ENCODE measurements at places on chromosomes 7 and 10.

- no peak for DNase-seq
These were observed 1.5 kb downstream of the MKX start for GRCh38 chr10:27743877-27744801.

GRCh38 chr7:116548506-116548905 is 23.7 kb downstream of the CAV1 start:
- no peak for DNase-seq

DNA sequence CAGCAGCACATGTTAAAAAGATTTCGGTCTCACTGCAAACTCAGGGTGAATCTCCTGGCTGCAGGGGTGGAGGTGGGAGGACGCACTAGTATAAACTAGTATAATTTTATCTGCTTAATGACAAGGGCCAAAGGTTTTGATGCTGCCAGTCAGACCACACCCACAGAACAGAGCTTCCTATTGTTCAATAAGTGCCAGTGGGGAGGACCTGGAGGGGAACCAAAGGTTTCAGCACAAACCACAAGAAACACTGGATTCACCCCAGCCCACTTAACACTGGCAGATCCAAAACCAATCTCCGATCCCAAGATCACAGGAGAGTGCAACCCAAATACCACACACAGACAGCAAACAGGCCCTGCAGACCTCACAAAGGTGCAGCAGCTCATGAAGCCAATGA is 6.6 kb downstream of the VOPP1 start:
- DNase-seq: no peak

DNA sequence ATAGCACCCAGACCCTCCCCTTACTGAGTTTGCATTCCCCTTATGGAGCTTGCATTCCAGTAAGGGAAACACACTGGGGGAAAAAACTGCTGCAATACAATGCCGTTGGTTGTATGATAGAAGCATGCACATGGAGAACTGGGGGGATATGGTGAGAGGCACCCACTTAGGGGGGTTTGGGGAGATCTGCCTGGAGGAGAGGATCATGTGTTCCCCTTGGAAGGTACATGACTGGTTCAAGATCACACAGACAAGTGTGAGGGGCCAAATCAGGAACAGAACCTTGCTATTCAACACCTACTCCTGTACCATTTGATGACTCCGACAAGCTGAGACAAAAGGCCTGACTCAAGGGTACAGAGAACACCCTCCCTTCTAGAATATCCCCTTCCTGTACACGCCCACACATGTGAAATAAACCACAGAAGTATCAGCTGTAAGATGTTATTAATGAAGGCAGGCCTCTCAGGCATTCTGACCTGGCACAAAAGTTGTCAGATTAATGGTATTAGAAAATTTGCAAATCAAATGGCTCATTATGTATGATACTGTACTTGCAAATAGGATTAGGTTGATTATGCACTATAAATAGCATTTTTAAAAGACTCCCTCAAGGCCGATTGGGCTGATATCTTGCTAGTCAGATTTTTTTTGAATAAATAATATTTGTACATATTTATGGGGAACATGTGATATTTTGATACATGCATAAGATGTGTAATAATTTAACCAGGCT is 122.2 kb downstream of the NPY start:
- DNase-seq: no peak

DNA sequence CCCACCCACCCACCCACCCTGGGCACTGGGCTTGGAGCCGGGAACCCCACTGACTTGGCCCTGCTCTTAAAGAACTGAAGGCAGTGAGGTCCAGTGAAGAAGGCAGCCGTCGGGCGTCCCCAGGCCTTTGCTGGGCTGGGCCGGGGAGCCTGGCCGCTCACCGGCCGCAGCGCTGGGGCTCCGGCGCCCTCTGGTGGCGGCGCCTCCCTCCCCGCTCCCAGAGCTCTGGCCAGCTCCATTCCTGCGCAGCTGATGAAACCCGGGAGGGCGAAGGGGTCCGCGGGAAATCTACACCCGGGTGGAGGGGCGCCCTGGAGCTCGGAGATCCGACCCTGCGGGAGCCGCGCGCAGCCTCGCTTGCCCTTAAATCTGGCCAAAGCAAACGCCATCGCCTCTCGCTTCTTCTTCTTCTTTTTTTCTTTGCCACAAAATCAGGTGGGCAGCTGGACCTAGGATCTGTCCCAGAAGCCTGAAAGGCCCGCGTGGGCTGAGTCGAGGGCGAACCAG is 1.7 kb upstream of the CXCL12 start:
- peak; percentile 62 for DNase-seq

DNA sequence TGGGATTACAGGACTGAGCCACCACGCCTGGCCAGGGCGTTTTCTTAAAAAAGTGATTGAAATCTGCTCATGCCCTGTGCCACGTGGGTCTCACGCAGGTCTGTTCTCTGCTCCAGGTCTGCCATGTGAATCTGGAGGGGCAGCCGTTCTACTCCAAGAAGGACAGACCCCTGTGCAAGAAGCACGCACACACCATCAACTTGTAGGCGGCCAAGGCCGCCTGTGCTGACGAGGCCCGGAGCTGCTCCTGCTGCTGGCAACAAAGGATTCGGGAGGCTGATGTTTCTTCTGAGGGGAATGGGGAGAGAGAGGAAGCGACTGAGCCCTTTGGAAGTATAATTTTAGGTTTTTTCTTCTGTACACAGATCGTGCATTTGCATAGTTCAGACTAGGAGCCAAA is 23.6 kb upstream of the BMPR1A start:
- DNase-seq: no peak

GRCh38 chr7:127974446-127975035 is 56.7 kb downstream of the LRRC4 start:
- DNase-seq: no peak

DNA sequence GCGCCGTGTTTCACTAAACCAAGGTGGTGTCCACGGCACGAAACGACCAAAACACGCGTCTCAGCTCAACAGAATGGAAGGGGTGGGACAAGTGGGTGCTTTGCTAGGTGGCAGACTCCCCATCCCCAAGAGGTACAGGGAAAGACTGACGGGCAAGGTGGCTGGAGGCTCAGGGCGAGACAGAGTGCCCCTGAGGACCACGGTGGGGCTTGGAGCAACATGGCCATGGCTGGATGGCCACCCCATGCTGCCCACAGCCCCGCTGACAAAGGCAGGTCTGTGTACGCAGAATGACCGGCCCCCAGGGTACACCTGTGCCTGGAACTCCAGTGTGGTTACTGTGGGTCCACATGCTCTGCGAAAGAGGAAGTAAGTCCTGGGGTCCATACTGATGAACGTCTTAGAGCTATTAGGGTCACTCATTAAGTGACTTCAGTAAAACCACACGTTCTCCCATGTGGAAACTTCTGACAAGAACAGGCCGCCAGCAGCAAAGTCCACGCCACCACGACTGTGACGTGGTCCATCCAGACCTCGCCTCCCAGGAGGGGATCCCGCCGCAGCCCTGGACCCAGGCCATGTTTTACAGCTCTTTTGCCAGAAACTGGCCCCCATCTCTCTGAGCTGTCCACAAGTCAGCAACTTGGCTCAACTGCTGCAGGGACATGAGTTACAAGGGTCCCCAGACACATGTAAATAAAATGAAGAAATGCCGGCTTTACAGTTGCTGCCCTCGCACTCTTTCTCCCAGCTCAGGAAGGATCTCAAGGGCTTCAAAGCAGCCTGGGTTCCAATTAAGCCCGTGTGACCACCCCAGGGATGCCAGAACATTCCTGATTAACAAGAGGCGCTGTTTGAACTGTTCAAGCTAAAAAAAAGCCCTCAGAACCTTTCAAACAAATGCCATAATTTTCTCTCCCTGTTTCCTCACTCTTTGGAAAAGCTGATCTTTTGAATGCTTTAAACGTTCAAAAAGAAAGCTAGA is 66.8 kb downstream of the MAD1L1 start:
- no peak for DNase-seq

DNA sequence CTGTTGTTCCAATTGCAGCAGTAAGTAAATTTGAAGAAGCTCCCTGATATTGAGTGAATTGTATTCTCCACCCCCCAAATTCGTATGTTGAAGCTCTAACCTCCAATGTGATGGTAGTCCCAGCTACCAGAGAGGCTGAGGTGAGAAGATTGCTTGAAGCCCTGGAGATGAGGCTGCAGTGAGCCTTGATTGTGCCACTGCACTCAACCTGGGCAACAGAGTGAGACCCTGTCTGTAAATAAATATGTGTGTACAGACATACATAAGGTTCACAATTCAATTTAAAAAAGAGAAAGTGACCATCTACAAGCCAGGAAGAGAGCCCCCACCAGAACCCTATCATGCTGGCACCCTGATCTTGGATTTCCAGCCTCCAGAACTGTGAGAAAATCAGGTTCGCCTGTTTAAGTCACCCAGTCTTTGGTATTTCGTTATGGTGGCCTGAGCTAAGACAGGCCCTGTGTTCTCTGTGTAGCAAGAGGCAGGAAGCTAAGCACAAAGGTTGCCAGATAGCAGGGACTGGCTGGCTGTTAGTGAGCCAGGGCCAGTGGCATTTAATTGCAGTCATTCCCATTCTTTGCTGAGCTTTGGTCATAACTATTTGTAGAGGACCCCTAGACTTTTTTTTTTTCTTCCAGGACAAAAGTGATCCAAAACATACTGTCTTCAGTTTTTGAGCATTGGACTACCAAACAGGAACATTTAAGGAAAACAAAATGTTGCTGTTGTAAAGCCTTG is 45.6 kb downstream of the AUTS2 start:
- no peak for DNase-seq

DNA sequence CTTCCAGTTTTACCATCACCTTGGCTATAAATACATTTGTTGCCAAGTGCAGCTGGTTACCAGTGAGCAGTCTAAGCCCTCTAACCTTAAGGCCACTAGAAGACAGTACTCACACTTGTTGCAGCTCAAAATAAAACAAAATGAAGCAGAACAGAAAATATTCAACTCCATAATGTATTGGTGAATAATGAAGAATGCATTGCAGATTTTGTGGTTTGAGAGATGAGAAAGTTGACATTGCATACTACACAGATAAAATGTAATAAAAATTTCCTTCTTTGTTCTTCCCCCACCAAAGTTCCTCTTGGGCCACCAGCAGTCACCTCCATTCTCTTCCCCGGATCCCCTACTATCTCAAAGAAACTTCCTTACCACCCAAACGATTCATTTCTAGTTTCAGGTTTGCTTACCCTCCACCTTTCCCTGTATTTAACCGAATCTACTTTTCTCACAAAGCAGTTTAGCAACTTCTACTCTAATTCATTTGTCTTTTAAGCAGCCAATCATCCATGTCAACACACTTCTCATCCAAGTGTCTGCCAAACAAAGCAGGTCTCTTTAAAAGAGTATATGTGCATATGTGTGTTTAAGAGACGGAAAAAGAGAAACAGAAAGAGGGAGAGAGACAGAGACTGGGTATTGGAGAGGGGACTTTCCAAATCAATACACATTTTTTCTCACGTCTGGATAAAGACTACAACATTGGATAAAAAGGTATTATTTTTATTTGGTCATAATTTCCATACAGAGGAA is 35.7 kb upstream of the PRPS1L1 start:
- no peak for DNase-seq

DNA sequence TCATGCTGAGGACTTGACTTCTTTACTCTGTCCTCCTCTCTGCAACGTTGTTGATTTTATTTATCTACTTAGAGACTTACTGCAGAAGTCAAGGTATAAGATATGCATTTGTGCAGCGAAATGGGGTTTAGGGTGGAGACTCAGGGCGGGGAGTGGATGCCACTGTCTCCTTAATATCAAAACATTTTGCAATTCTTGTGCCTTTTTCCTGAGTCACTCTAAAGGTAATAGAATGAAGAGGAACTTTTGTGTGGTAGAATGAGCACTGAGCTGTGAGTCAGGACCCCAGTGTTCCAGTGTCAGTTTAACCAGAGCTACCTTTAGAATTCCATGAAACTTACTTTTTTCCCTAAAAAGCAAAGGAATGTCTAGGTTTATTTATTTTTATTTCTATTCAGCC is 78.2 kb downstream of the VTI1A start:
- DNase-seq: no peak

DNA sequence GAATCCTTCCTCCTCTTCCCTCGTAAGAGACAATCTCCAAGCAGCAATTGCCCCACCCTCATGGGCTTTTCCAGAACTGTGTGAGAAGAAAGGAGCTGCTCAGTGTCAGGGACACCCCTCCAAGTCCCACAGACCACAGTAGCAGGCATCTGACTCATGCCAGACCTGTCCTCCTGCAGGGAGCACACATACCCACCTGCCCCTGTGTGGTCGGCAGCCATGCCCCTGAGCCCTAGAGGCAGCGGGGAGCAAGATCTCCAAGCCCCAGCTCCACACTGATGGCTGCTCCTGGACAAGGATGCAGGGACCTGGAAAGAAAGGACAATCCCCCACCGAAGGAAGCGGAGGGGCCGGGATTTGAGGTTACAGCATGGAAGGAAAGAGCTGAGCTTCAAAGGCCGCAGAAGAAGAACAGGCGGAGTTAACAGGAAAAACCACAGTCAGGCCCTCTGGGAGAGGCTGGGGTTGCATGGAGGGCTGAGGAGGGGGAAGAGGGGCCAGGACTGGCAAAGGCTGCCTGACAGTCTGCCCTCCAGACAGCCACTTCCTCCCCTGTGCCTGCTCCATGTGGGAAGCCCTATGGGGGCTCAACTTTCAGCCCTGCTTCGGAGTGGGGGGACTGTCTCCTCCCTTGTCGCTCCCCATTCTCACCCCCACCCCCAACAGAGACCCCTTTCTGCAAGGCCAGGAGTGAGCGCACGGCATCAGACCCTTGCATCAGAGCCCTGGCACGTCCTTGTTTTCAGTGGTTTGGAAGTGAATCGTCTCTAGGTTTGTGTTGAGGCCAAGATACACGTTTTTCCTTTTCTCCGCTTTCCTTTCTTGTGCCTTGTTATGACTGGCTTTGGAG is 46.8 kb downstream of the ASB13 start:
- no peak for DNase-seq

- DNase-seq: no peak
These were observed 63.5 kb downstream of the DNAJB6 start for GRCh38 chr7:157400171-157400860.

- peak; percentile 65 for DNase-seq
These were observed 7.5 kb downstream of the AGK start for GRCh38 chr7:141558544-141559183.

GRCh38 chr7:155257482-155258225 is 40.0 kb upstream of the INSIG1 start:
- DNase-seq: peak; percentile 81

- no peak for DNase-seq
These were observed 111.5 kb downstream of the NPY start for GRCh38 chr7:24395512-24395911.

DNA sequence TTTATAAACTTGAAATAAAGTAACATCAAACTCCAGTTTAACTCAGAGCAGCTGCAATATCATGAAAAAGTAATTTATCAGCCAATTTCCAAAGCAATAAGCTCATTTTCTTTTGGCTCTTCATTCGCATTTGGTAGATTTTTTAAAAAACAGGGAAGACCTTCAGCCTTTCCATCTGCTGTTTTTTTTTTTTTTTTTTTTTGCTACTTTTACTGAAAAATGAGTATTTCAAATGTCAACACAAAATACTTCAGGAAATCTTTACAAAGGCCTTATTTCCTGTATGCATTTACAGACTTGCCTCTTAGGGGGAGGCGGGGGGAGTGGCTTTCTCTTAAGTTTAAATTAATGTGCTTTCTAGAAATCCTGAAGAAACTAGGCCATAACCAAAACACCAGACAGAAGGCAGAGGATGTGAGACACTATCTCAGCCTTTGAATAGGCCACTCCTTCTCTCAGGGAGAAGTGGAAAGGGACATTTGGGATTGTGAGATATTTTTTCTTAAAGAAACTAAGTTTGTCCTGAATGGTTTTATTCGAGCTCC is 91.8 kb downstream of the COL28A1 start:
- DNase-seq: peak; percentile 73
